ENCODE measurements at places on chromosomes 5 and 9.

- no peak for DNase-seq
Observed at GRCh38 chr5:132493241-132493640, 2.7 kb upstream of the IRF1 start.

DNA sequence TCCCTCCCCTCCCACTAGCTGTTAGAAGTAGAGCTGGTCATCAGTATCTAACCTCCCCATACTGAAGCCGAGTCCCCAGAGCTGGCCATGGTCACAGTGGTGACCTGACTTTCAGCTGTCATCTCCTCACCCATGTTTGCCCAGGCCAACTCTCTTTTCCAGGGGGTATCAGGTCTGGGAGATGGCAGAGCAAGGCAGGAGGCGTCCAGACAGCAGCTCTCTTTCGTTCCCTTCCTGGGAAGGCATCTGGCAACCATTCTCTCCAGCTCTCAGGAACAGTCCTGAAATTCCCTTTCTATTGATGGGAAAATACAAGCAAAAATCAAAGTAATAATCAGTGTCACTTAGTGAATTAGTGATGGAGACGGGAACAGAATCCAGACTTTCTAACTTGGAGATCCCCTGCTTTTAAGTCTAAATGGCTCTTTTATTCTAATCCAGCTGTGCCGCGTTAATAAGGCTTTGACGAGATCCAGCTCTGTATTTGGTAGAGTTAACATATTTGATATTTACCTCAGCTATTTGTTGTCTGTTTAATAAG, 21.3 kb upstream of the AOPEP start:
- no peak for DNase-seq

GRCh38 chr9:87178302-87178701, 231.0 kb upstream of the GAS1 start:
- no peak for DNase-seq

- DNase-seq, result no peak
Observed at GRCh38 chr9:137077010-137077747, at the start of gene UAP1L1. Gene UAP1L1, plus strand, starts transcription at chr9:137077517. Its CDS starts 16 bp downstream, at chr9:137077533.

GRCh38 chr5:169410996-169411783, 110.3 kb upstream of the SLIT3 start:
- DNase-seq, result no peak

DNA sequence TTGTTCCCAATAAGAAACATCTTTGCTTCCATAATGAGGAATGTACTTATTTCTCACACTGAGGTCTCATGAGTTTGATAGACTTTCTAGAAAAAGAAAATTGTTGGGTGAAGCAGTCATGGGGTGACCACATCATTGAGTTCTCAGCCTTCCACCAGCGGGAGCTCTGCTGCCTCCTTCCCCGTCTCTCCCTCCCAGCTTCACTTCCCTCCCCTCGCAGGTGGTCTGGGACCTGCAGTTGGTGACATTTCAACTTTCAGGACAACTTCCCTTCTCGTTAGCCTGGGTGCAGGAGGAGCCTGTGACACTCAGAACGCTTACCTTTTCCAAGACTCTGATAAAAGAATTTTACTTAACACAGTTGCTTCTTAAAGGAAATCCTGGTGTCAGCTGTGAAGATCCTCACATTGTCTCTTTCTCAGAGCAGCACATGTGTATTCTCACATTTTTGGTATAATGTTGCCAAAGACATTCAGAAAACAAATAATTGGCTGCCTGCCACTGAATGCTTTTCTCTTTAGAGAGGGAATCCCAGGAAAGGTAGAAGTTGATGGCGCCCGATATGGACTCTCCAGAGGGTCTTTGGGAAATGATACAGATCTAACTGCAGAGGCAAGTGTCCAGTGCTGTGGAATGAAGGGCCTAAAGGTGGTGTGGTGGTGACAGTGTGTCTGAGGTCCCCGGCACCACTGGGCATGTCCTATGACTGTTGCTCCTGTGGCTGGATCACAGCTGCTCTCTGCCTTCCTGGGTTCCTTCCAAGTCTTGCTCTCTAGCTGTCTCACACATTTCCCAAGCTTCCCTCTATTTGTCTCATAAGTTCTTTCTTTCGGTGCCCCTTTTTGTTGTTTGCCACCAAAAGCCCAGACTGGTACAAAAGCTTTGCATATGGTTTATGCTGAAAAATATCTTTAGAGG, 238.1 kb downstream of the GAS1 start:
- DNase-seq, result no peak

Data from activated CD8-positive, alpha-beta memory T cell treated with anti-CD3 and anti-CD28 coated beads for 1 hour (primary cell).